ENCODE measurements at places on chromosomes 1 and 21.

DNA sequence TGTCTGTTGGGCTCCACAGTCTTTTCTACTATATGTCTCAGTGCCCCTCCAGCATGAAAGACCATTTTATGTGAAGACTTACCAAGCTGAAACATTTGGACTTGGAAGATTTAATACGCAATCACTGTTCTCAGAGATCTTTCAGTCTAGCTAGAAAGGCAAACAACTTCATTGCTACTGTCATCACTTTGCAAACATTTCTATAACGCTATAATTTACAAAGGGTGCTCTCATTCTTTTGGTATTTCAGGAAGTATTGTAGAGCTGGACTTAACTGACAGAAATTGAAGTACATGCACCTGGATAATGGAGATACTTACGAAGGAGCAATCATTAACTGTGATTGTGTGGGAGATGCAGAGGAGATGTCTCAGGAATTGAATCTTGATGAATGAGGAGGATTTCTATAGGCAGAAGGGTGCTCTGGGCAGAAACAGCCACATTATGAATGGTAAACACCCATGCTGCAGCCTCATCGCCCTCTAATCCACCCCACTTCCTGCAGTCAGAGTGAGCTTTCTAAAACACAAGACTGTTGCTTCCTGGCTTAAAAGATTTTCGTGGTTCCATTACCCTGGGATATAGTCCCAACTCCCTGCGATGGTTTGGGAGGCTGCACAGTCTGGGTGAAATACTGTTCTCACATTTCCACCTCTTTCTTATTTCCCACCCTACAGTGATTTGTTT, 75.1 kb upstream of the GNG12 start:
- DNase-seq, result no peak

DNA sequence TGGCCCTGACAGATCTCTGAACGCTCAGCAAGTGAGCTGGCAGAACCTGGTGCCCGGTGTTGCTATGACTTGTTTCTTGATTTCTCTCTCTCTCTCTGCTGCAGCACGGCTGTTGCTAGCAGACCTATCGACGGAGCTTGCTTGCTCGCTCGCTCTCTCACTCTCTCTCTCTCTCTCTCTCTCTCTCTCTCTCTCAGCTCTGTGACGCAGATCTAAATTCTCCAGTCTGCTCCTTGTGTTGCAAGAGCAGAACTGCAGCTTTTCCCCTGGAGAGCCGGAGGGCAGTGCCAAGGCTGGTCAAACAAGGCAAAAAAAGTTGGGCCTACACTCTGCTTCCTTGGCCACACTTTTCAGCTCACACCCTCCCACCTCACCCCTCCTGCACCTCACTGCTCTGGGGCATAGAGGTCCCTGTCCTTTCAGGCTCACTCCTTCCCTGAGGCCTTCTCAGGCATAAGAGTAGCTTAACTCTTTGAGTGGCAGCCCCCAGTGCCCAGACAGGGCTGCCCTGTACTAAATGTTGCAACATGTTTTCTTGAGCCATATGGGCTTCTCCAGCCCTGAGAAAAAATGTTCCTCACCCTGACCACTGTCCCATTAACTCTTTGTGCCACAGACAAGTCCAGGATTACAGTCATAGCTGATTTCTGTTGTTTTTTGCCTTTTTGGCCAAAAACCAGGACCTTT, 72.2 kb downstream of the CD46 start:
- no peak for DNase-seq

GRCh38 chr1:8171751-8172464, 145.8 kb upstream of the ERRFI1 start:
- DNase-seq, result no peak

DNA sequence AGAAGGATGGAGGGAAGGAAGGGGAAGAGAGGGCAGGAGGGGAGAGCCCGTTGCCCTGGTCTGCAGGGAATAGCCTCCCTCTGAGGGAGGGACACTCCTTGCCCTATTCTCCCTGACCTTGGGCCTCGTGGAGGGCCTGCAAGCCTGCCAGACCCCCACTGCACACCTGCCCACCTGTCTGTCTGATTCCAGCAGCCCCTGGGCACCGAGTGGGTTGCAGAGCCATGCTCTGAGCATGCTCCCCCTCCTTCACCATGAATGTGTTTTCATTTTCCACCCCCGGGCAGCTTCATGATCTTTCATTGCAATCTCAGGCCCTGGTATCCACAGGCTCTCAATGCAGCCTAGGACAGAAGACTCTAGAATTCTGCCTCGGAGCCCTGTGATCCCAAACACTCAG, 5.1 kb upstream of the NPHP4 start:
- no peak for DNase-seq

DNA sequence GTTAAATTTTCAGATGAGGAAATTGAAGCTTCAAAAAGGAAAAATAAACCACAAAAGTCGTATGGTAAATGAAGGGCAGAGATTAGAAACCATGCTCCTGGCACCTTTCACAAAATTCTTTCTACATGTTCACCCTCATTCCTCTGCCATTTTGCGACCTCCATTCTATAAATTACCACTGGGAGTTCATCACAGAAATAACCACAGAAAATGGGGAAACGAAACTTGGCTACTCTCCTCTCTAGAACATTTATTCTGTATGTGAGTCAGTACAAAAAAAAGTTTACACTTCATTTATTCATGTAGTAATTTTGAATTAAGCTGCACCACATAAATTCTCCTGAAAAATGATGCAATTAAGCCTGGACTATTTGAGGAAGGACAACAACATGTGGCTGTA, 320.9 kb upstream of the C1orf87 start:
- DNase-seq, result no peak

DNA sequence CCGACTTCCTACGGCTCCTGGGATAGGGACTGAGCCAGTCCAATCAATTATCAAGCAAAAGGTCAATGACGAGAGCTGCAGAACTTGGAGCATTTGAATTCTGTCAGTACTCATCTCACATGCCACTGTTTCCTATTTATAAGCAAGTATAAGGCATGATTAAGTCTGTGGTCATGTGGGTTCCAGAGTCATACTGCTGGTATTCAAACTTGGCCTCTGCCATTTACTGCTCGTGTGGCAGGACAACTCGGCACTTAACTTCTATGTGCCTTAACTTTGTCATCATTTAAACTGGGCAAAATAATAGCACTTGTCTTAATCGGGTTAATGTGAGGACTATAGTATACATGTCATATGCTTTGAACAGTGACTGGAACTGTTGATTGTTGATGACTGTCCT, 44.9 kb upstream of the TNFSF18 start:
- no peak for DNase-seq

- DNase-seq, result no peak
Measured at GRCh38 chr1:151593730-151594129, 18.1 kb upstream of the SNX27 start.

GRCh38 chr21:44415073-44416025, 40.0 kb upstream of the LRRC3 start:
- DNase-seq, result no peak

GRCh38 chr1:72184099-72184701, 98.1 kb downstream of the NEGR1 start:
- no peak for DNase-seq

DNA sequence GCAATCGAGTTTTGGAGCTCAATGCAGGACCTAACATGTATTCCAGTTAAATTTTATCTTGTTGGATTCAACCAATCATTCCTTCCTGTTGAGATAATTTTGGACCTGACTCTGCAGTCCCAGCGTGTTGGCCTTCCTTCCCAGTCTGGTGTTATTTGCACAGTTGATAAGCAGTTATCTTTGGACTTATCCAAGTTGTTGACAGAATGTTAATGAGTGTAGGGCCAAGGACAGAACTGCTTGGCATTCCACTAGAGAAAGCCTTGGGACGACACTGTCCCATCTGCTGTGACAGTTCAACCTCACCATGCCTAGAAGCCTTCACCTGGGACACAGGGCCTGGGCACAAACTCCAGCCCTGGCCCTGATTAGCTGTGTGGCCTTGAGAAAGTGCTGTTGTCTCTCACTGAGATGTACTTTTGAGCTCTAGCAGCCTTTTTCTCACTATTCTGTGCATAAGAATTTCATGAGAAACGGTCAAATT, 104.1 kb upstream of the SLC25A33 start:
- no peak for DNase-seq

DNA sequence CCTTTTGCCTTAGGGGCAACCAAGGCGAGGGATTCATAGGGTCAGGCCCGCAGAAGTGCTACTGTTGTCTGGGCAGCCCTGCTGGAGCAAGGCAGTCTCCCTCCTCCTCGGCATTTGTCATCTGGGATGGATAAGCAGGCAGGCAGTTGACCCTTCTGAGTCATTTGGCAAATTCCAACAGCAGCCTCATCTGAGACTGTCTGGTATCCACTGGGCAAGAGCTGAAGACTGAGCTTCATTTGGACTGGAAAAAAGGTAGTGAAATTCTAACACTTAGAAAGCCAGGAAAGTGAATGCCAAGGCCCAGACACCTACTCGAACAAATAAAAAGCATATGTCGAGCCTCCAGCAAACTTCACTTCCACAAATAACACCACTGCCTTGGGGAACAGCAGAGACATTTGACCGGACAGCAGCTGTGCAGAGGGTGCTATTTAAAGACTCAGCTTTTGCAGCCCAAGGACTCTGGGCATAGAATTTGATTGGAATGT, 4.0 kb upstream of the ZBTB40 start:
- DNase-seq, result no peak

- no peak for DNase-seq
Measured at GRCh38 chr1:64845831-64846425, 101.1 kb downstream of the RAVER2 start.

GRCh38 chr1:32703479-32704291, 1.1 kb upstream of the SYNC start:
- DNase-seq, result no peak

GRCh38 chr1:45155423-45155822, 51.0 kb downstream of the ZSWIM5 start:
- DNase-seq, result no peak

- no peak for DNase-seq
Measured at GRCh38 chr1:161834967-161835550, 68.9 kb downstream of the ATF6 start.

DNA sequence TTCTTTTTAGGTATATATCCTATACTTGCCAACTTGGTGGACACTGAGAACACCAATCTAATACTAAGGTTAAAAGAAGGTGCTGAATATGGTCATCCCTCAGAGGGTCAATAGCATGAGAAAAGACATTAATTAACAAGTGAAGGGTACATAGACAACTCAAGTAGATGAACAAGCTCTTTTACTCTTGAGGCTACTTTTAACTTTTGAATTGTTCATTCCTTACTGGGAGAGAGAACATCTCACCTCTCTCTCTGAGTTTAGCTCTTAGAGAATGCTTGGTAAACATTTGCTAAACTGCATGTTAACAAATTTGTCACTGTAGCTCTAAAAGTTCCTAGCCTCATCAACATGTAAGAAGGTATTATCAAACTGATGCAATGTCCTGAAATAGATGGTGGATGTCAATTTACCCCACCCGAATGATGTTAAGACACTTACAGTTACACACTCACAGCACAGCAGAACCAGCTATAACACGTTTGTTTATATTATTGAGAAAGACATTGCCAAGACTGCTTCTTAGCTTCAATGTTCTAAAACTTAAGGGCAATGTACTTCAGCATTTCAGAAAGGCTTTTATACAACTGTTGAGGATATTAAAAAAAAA, 35.9 kb downstream of the HEATR1 start:
- no peak for DNase-seq

DNA sequence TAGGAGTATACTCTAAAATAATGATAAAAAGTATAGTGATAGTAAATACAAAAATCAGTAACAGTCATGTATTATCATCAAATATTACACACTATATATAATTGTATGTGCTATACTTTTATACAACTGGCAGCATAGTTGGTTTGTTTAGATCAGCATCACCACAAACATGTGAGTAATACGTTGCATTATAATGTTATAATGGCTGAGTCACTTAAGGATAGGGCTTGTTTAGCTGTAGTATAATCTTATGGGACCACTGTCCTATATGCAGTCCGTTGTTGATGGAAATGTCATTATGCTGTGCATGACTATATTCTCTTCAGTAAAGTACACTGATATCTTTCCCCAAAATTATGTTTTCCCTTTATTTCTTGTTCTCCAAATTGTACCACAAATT, 92.8 kb downstream of the LYPLAL1 start:
- no peak for DNase-seq

- DNase-seq, result no peak
Measured at GRCh38 chr1:151998611-151999362, 5.1 kb upstream of the S100A10 start.

- DNase-seq, result peak; percentile 47
Measured at GRCh38 chr1:221458447-221459156, 283.3 kb downstream of the DUSP10 start.

DNA sequence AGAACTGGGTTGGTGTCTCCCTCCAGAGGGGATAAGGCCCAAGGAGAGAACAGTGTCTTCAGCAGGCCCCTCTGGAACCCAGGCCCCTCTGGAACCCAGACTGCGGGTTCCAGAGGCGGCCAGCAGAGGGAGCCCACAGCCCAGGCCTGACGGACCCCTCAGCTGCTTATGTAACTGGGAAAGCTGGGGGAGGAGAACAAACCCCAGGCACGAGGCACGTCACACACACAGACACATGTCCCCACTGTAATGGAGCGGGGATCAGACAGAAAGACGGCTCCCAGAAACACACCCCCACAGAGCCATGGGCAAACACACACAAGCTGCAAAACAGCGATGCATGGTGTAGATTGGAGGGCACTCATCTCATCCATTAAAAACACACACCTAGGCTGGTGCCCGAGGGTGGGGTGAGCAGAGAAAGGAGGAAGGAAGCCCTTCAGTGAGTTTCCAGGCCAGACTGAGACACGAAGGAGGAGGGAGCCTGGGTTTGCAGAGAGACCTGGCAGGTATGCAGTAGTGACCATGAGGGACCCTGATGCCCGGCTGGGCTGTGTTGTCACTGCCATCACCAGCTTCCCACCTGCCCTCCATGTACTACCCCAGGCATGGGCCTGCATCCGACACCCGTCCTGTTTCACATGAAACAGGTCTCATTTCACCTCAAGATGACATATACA, 2.8 kb upstream of the IGSF8 start:
- peak; percentile 87 for DNase-seq

DNA sequence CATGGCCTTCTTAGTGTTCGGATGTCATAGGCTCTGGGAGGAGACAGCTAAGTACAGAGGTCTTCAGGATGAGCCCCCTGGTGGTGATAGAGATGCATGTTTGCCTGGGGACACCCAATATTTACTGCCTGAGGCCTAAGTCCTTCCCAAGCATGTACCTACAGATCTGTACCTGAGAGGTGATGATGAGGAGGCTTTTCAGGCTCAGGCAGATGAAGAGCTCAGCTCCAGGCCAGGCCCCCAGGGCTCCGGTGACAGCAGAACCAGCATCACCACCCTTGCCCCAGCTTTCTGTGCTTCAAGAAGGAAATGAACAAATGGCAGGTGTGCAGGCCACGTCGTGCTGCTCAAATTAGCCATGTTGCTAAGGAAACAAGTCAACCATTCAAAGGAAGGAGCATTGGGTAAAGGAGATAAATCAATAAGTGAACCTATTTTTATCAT, 21.1 kb downstream of the CACNA1E start:
- peak; percentile 39 for DNase-seq

- peak; percentile 24 for DNase-seq
Measured at GRCh38 chr21:45596704-45597318, 46.7 kb upstream of the PCBP3 start.
